Stimulated activated CD4-positive, alpha-beta T cell treated with anti-CD3 and anti-CD28 coated beads, Interleukin-15, amount 100 ng/mL, for 24 hours (primary cell): ENCODE measurements at places on chromosomes 3 and 15.

GRCh38 chr3:52372822-52373504 is 56.8 kb downstream of the DNAH1 start:
- DNase-seq = peak; percentile 22

DNA sequence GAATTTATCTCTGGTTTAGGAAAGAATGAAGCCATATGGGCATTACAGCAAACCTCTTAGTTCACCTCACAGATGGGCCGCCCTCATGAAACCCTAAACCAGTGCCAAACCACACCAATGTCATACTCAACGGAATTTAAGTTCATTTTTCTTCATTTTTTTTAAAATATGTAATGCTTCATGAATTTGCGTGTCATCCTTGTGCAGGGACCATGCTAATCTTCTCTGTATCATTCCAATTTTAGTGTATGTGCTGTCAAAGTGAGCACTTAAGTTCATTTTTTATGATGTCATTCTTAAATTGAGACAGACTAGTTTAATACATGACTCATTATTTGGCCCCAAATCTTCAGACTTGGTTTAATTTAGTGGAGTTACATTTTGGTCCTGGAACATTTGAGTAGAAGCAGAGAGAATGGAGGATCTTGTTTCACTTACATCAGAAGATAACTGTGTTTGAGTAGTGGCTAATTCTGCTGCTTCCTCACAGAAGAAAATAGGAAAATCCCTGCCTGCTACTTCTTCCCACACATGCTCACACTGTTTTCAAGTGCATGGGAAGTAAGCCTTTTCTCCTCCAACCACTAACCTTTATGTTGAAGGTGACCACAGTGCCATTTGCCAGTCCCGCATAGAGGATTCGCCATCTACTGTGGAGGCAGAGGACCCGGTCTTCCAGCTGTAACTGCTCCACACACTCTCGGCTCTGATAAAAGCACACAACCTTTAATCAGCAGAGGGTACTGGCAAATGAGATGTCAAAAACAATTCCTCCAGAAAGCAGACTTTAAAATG is 63.3 kb downstream of the ZNF106 start:
- DNase-seq = no peak

- no peak for DNase-seq
These were observed 128.6 kb downstream of the DCLK3 start for GRCh38 chr3:36635731-36636130.

GRCh38 chr3:73550032-73550431 is 74.7 kb downstream of the PDZRN3 start:
- DNase-seq = no peak

- DNase-seq = no peak
These were observed 78.9 kb downstream of the PCSK6 start for GRCh38 chr15:101410612-101411011.

DNA sequence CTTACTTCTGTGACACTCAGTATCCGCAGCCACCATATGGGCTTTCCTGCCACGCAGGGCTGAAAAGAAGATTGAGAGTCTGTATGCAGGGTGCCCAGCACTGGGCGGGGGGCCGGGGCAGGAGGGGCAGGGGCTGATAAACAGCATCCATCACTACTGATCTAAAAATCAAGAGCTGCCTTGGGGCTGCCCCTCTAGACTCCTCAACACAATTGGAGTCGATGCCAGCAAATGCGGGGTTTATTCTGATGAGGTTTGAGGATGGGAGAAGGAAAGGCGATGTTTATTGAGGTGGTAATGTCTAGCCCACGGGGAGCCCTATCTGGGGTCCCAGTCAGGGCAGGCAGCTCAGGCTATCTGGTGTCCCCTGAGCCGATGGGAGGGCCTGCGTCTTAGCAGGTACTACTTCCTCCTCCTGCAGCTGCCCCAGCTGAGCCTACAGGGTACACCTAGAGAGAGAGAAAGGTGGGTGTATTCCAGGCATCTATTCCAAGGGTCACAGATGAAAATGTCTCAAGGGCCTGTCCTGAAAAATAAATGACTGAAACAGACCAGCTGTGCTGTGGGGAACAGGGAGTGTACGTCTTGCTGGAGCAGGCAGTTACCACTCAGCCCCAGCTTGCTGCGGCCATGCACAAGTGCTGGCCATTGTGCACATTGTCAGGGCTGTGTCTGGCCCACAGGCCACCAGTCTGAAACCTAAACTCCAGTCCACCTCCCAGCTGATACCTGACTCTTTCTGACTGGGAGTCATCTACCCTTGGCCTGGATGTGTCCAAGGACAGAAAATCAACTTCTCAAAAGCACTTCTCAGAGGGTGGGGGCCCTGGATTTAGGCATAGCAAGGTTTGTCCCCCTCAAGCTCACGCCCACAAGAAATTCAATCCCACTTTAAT is 19.5 kb downstream of the ISG20 start:
- DNase-seq = no peak

DNA sequence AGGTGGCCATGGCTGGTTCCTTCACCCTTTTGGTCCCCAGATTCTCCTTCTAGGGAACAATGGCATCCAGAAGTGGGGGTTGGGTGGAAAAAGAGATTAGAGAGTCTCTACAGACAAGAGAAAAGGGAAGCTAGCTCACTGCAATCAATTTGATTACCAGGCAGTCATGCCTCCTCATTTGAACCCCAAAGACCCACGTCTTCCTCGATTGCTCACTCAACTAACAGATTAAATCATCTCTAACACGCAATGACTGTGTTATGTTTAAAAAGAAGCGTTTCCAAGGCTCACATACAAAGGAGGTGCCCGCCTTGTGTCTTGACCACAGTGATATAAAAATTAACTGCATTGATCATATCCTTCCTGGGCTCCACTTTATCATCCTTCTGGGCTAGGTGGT is 57.6 kb downstream of the BHLHE40 start:
- no peak for DNase-seq

DNA sequence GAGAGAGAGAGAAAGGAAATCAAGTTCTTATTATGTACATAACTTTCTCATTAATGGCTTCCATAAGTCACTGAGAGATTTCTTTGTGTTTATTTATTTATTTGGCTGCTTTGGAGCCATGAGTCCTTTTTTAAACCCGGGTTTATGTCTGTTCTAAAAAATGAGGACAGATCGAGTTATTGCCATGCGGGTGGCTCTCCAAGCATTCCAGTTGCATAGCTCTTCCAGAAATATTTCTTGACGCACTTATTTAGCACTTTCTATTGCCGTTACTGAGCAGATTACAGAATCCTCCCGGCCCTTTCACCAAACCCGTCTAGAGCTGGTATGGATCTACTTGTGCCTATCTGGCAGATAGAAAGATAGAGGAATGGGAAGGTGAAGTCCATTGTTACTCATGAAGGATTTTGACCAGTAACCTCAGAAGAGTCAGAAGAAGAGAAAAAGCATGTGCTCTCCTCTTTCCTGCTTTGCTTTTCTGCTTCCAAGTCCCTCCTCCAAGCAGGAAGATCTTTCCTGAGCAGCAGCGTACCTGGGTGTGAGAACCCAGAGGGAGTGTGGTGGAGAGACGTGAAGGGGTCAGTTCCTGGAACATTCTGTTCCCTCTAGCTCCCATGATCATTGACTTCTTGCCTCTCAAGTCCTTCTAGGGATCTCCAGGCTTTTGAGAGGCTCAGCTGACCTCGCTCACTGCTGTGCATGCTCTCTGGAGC is 112.8 kb downstream of the LPP start:
- DNase-seq = no peak

DNA sequence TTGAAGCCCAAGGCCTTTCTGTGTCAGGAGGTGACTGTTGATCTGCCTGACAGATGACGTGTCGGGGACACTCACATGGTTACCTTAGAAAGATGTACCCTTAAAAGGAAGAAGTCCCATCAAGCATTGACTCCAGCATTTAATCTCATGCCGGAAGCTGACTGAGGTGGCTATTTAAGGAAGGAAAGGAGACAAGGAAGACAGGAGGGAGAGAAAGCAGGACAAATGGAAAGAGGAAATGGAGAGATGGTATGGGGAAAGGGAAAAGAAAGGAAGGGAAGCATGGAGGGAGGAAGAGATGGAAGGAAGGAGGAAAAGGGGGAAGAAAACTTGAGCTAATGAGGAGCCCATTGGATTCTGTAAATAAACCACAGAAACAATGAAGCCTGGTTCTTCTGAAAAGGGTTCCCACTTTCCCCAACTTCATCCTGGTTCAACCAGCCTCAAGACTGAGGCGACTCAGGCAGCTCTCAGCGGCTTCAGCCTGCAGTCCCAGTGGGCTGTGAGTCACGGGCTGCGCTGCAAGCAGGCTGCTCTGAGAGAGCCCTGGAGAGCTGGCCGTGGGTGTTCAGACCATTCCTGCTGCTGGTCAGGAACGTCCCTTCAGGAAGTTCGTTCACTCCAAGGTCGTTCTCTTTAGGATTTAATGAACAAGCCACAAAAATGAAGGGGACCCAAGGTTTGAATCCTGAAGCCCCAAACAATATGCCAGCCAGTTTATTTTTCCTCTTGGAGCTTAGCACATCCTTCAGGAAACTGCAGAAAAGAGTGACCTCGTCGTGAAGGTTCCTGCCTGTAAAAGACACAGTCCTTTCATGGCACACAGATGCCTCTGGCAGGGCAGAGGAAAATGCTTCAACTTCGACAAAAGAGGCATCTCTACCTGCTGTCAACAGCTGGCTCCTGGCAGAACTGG is 69.6 kb upstream of the THBS1 start:
- no peak for DNase-seq

DNA sequence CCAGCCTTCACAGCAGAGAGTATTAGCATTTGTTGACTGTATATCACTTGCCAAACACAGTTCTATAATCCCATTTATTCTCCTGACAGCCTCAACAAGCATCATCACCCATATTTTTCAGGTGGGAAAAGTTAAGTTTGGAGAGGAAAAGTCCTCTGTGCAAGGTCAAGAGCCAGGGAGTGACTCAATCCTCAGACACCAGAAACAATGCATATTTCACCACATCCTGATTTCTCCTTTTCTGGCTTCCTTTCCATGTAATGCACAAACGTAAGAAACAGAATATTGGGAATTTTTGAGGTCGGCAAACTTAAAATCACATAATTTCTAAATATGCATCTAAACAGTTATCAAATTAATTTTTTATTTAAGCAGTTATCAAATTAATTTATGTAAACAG is 116.0 kb upstream of the GADL1 start:
- no peak for DNase-seq

DNA sequence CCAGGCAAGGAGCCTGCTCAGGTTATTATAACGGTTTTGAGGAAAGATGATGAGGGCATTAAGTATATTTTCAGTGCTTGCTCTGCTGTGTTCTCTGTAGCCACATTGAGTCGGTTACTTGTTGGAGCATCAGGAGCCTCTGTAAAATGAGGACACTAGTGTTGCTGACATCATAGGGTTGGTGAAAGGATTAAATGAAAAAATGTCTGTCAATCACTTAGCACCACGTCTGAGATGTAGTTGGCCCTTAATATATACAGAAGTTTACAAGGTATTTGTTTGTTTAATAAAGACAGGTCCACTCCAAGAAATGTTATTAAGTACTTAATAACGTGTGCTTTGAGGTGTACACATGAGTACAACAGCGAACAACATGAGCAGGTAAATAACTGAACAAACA is 735 bp upstream of the SLC25A26 start:
- DNase-seq = no peak

DNA sequence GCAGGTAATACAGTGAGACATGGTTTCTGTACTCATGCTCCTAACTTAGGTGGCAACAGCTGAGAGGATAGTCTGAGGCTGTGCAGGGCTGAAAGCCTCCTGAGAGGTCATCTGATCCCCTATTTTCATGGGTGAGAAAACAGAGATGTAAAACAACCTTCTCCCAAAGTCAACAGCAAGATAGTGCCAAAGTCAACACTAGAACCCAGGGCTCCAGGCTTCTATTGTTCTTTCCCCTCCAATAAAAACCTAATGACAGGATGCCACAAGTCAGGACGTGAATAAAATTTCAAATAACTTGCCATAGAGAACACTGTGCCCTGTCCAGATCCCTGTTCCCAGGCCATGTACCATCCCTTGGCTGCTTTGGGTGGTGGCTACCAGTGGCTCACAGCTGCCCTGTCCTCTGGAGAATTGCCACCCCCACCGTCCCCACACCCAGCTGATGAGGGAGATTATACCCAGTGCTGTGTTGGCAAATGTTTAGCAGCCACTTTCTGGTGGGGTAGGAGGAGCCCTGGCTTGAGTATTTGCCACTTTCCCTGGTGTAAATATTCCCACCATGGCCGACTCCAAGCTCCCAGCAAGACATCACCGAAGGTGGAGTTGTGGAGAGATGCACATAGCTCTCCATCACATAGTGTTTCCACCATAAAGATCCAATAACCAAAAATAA is 54.8 kb downstream of the SRGAP3 start:
- DNase-seq = no peak

- no peak for DNase-seq
These were observed 116.5 kb downstream of the ANO10 start for GRCh38 chr3:43505351-43505750.

- DNase-seq = no peak
These were observed 141.0 kb downstream of the MYLK start for GRCh38 chr3:123743121-123743520.

- no peak for DNase-seq
These were observed 3.3 kb downstream of the HES1 start for GRCh38 chr3:194139071-194139813.

GRCh38 chr15:91140601-91141000 is 40.5 kb downstream of the SV2B start:
- no peak for DNase-seq

DNA sequence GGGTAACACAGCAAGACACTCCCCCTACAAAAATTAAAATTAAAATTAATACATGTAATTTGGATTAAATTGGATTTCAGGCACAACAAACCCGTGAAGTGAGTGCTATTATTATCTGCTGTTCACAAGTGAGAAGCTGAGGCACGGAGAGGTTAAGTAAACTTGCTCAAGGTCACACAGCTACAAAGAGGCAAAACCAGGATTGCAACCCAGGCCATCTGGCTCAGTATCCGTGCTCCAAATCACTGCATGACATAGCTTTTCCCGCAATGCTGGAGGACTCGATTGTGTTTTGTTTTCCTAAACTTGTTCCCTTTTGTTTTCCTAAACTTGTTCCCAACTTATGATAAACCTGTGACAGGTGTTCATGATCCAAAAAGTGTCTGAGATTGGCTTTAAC is 19.9 kb upstream of the C15orf39 start:
- DNase-seq = no peak

- no peak for DNase-seq
These were observed 672 bp upstream of the KY start for GRCh38 chr3:134651347-134652041.

DNA sequence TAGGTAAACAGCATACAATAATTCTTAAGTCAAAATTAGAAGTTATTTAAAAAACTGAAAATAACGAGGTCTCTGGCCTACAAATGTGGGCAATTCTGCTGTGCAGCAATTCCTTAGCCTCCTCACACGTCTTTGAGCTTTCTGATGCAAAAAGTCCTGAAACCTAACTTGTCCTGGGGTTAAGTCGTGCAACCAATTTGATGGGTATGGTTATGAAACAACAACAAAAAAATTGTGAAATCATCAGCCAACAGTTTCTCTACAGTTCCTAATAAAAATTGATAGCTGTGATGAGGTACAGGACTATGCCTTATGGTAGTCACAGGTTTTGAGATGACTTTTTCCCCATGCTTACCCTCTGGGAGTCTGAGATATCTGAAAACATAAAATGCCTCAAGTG is 6.5 kb upstream of the GLB1 start:
- DNase-seq = no peak

- DNase-seq = no peak
These were observed 26.9 kb upstream of the EHHADH start for GRCh38 chr3:185280572-185281365.

GRCh38 chr15:98581715-98582114 is 66.6 kb upstream of the IGF1R start:
- no peak for DNase-seq

- DNase-seq = no peak
These were observed 631.0 kb upstream of the GRM7 start for GRCh38 chr3:6229778-6230410.

- no peak for DNase-seq
These were observed 767.5 kb downstream of the CADM2 start for GRCh38 chr3:85726241-85726640.
